ENCODE measurements at places on chromosomes 1 and 21. TPM values are rescaled to one million over a fixed set of nuclear protein-coding genes. Genes with fewer than 3 reads are reported as not detected.
A peak's percentile ranks its signal among the peaks of the same experiment; 100 is the strongest.

Gene ARHGEF16
- not detected for total RNA-seq

Gene FCGR3A
- under 0.01 TPM for total RNA-seq

GRCh38 chr21:35206141-35207125, 157.3 kb upstream of the RUNX1 start:
- no peak for DNase-seq

DNA sequence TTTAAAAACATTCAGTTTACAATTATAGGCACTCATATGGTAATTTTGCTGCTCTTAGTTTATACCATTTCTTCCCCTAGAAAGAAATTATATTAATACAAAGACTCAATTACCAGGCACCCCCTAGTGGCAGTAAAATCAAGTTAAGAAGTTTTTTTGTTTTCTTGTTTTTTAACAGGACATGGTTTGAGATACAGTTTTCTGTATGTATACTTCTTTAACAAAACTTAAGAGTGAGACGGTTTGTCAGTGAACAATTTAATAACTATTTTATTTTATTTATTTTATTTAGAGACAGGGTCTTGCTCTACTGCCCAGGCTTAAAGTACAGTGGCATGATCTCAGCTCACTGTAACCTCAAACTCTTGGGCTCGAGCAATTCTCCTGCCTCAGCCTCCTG, 224.6 kb downstream of the FAF1 start:
- DNase-seq, result peak; percentile 74

DNA sequence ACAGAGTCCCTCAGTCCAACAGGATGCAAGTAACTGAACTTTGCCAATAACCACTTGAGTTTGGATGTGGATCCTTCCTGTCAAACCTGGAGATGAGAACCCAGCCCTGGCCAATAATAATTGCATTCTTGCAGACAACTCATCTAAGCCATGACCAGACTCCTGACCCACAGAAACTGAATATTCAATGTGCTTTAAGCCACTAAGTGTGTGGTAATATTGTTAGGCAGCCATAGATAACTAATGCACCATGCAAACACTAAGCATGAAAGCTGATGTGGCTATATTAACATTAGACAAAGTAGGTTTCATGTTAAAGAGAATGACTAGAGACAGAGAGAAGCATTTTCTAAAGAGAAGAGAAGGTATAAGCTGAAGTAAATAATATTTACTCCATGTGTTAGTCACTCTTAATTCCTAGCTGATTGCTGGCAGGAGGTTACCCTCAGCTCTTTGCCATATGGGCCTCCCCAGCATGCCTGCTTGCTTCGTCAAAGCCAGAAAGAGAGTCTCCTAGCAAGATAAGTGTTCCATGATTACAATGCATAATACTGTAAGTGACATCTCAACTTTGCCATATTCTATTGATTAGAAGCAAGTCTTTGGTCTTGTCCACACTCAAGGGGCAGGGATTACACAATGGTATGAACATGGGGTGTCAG, 276.4 kb upstream of the PLXNA2 start:
- DNase-seq, result no peak

Data from osteoblast (primary cell).